ENCODE measurements at places on chromosomes 2 and 18.
A peak's percentile ranks its signal among the peaks of the same experiment; 100 is the strongest.

DNA sequence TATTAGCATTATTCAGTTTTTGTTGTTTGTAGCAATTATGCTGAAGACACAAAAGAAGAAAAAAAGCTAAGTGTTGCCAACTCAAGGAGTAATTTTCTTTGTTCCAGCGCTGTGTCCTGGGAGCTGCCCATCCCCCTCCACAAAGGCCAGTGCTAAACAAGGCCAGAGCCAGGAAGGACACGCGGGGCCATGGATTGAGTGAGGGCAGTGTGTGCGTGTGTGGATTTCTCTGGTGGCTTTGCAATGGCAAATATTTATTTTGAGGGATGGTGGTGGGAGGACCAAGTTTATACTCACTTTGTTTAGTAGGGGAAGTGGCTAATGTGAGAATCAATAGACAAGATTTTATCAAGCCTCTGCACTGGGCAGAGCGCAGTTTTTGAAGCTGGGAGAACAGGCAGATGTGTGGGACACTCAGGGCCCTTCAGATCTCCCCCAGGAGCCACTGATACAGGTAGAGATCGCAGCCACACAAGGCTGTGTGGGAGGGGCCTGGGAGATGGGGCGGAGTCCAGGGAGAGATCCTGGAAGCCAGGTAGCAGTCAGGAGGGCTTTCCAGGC lies 11.4 kb downstream of the AGAP1 start:
- DNase-seq = no peak

GRCh38 chr2:108640731-108641130 lies 78.6 kb upstream of the RANBP2 start:
- no peak for DNase-seq

GRCh38 chr2:143754742-143755141 lies 625.5 kb downstream of the ARHGAP15 start:
- no peak for DNase-seq

GRCh38 chr18:53909668-53910067 lies 314.8 kb downstream of the MBD2 start:
- DNase-seq = no peak

DNA sequence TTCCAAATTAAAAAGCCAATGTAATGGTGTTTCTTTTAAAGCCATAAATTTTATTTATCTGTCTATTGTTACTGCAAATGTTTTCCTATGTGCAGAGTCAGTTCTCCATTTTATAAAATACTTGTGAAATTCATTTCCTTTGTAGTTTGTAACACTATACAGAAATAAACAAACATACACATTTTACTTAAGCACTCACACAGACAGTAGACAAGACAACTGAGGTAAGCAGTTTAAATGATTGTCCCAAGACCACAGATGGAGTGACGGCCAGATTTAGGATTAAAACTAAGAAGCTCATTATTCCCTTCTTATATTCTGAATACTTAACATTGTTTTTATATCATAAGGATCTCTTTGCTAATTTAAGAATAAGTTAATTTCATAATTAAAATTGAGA lies 100.9 kb downstream of the BAZ2B start:
- no peak for DNase-seq

DNA sequence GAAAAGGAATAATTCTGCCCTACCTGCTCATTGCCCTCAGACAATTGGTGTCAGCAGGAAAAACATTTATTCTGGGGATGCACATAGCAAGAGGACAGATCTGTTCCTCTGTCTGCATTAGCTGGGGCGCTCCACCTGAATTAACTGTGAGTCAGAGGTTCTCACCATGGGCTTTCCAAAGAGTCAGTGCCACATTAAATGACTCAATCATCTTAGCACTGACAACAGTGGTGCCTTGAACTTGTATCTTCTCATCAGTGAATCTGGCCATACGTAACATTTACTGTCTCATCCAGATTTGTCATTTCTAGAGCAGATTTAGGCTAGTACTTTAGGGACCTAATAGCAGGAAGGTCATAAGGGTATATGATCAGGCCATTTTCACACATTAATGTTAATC lies 358.1 kb upstream of the CRIM1 start:
- DNase-seq = no peak

- peak; percentile 60 for DNase-seq
These were observed 142.9 kb upstream of the NXPH2 start for GRCh38 chr2:138922973-138923563.

- DNase-seq = peak; percentile 49
These were observed 11.3 kb downstream of the QPCT start for GRCh38 chr2:37355735-37356134.

DNA sequence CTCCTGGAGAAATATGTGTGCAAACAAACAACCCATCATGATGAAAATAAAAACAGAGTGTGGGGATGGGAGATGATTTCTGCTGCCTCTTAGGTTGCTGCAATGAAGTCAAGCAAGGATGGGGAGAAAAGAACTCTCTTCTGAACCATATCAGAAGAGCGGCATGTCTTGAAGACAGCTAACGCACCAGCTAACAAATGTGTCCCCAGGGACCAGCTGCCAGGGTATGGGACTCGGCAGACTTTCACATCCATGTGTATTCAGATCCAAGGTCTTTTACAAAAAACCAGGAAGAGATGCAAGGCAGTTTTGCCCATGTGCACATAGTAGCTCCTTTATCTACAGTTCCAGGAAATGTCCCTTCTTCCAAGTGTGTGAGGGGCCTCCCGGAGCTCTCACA lies 125.4 kb downstream of the CLIP4 start:
- DNase-seq = peak; percentile 26

DNA sequence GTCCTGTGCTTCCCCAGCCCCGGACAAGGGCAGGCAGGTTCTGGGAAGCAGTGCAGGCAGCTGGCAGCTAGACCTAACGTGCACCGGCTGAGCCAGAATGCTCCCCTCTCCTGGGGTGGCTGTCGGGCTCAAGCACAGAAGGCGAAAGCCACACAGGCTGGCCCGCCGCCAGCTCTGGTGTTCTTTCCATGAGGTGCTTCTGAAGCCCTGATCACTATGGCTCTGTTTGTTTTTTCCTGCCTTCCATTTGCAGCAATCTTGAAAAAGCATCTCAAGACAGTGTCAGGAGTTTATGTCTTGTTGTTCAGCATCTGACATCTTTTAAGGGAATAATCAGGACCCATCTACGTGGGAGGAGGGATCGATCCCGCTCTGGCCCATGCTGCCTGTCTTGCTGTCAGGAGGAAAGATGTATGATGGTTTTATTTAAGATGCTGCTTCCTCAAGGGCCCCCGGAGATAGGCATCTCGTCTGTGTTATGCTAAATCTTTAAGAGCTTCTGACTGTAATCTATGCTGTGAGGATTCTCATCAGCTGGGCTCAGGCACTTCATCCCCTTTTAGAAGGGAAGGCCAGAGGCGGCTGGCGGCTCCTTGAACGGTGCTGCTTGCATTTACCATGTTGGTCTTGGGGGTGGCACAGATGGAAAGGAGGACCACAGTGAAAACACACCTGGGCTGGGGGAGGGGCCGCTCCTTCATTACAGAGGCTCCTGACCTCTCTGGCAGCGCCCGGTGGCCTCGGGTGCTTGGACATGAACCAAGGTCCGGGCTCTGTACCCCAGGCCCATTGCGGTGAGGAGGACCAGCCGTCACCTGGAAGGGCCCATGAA lies 118.5 kb upstream of the HDAC4 start:
- DNase-seq = peak; percentile 76

DNA sequence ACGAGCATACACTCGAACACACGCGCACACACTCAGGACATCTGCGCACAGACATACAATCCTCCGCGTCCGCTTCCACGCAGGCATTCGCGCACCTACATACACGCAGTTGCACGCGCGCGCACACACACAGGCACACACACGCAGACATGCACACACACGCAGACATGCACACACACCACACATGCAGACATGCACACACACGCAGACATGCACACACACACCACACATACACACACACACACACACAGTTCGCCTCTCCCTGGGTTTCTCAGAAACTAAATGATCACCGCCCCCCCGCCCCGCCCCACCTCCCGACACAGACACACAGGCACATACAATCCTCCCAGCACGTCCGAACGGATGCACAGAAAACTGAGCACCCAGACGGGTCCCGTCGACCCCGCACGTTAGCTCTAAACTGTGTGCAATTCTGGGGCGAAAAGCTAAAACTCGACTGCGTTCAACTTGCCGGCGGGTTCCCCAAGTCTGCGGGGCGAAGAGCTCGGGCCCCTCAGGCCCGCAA lies 1.0 kb downstream of the EPHA4 start:
- no peak for DNase-seq

- DNase-seq = no peak
These were observed 32.5 kb upstream of the NT5DC4 start for GRCh38 chr2:112688086-112688880.

- peak; percentile 63 for DNase-seq
These were observed 36.2 kb downstream of the CHST10 start for GRCh38 chr2:100381240-100381639.

DNA sequence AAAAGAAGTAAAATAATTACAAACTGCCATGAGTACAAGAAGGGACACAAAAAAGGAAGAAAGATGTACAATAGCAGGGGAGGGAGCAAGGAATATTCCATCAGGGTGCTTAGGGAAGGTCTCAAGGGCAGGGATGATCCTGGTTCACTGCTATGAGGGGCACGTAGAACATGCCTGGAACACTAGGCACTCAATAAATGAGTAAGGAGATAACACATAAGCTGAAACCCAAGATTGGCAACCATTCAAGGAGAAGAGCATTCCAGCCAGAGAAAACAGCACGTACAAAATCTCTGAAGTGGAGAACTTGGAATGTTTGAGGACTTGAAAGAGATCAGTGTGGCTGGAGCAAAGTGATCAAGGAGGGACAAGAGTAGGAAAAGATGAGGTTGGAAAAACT lies 103.2 kb downstream of the FAM161A start:
- DNase-seq = no peak

- peak; percentile 95 for DNase-seq
These were observed 112.1 kb downstream of the GLI2 start for GRCh38 chr2:120847700-120848321.
